ENCODE measurements at places on chromosomes 1 and 21.
A peak's percentile ranks its signal among the peaks of the same experiment; 100 is the strongest.

DNA sequence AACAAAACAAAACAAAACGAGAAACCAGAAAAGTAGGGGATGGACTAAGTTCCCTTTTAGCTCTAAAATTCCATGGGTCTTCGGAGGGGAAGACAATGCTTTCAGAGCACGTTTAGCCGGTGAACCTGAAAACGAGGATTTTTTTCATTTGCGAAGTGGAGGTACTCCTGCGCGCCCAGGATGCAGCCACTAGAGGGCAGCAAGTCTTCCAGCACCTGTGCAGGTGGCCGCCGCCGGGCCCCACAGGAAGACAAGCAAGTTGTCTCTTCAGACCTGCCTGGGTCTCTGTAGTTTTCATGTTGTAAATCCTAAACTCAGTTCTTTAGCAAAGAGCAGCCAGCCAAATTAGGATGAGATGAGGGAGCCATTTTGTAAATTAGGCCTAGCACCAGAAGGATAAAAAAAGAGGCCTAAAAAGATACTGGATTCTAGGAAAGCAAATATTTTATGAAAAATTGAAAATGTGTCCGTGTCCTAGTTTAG is 17.7 kb upstream of the SNX27 start:
- peak; percentile 91 for DNase-seq

- DNase-seq, result no peak
Measured at GRCh38 chr1:78047106-78047505, 1.3 kb downstream of the GIPC2 start.

DNA sequence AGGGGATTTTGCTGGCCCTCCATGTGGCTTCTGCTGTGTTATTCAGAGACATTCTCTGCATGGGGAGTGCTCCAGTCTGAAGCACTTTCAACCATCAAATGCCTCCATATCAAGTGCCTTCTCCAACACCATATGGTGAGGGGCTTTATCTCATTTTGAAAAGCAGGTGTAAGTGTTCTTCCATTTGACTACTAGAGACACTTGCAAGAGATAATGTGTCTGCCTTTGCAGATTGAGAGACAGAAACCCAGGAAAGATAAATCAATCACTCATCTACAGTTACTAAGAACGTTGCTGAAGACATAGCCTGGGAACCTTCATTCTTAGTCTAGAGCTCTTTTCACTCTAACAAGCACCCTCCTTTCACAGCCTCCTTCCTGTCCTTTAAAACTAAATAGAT is 29.5 kb upstream of the REG4 start:
- DNase-seq, result no peak

DNA sequence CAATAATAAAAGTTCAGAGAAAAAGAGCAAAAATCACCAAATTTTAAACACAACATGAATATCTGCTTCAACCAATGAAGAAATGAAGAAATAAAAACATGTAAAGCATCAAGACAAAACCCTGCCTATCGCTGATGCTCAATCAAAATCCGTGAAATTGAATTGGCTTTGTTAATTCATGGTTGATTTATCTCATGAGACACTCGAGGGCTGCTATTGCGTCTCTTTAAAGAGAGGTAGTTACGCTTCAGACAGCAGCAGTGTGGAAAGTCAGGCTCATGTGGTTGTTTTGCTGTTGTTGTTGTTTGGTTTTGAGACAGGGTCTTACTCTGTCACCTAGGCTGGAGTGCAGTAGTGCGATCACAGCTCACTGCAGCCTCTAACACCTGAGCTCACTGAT is 65.5 kb upstream of the RGS7 start:
- no peak for DNase-seq

DNA sequence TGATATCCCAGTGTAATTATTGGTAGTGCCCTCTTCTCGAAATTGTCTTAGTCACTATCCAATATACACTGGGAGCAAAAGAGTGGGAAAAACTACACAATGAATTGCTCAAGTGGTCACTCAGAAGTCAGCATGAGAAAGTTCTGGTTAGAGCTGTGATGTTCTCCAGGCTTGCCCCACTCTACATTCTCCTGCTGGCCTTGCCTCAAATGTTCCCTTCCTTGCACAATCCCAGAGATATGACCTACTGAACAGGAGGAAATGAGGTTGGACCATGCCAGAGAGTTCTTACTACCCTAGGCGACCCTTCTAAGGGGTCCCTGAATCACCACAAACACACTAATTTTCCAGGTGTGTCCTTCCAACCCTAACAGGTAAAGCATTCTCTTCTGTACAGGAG is 40.8 kb downstream of the GLUL start:
- no peak for DNase-seq
